Peyer's patch (tissue), 4 donors: ENCODE measurements at places on chromosomes 2 and 18.
A peak's percentile ranks its signal among the peaks of the same experiment; 100 is the strongest.

- DNase-seq: no peak
Observed at GRCh38 chr2:153235516-153235915, 243.0 kb downstream of the RPRM start.

DNA sequence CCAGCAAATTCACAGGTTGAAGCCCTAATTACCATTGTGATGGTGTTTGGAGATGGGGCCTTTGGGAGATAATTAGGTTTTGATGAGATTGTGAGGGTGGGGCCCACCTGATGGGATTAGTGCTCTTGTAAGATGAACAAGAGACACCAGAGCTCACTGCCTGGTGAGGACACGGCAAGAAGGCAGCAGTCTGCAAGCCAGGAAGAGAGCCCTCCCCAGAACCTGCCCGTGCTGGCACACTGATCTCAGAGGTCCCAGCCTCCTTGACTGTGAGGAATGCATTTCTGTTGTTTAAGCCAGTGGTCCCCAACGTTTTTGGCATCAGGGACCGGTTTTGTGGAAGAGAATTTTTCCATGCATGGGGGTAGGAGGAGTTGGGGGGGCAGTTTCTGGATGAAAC lies 240.7 kb downstream of the KLHL29 start:
- DNase-seq: no peak

DNA sequence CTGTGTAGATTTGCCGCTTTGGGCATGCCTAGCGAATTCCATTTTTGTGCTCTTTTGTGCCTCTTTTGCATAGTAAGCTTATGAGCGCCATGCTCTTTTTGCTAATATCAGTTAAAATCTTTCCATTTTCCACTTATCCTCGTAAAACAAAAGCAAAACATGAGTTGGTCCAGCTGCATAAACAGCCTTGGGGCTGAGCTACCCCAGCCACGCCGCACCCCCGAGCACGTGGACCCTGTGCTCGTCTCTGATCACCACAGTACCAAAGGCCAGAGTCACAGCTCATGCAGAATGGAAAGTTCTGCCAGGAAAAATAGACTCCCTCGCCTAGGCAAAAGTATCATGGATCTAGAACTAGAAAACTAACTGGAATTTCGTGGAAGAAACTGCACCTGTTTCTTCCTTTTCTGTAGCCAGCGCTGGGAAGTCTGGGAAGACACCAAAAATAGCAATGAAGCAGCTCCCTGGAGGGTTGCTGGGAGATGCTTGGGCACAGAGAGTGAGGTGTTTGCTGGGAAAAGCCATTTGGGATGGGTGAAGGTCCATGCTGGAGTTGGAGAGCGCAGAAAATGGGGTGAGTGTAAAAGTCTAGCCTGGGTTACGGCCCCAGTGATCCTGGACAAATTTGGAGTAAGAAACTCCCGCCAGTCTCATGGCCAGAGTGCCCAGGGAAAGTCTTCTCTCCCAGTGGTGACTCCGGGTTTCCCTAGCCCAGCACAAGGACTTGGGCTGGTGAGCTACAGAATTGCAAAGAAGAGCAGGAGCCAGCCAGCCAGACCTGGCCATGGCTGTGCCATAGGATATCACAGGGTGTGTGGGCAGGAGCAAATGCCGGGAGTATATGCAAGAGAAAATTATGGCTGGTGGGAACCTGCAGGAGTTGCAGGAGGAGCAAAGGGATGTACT lies 218.4 kb downstream of the GBX2 start:
- DNase-seq: no peak

DNA sequence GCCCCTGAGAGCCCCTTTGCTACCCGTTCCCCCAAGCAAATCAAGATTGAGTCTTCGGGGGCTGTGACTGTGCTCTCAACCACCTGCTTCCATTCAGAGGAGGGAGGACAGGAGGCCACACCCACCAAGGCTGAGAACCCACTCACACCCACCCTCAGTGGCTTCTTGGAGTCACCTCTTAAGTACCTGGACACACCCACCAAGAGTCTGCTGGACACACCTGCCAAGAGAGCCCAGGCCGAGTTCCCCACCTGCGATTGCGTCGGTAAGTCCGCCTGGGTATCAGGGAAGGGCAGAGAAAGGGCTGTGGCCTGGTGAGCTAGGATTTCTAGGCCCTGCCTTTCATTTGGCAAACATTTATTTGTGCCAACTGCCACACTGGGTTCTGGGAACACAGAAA lies 63.4 kb downstream of the TET3 start:
- no peak for DNase-seq

DNA sequence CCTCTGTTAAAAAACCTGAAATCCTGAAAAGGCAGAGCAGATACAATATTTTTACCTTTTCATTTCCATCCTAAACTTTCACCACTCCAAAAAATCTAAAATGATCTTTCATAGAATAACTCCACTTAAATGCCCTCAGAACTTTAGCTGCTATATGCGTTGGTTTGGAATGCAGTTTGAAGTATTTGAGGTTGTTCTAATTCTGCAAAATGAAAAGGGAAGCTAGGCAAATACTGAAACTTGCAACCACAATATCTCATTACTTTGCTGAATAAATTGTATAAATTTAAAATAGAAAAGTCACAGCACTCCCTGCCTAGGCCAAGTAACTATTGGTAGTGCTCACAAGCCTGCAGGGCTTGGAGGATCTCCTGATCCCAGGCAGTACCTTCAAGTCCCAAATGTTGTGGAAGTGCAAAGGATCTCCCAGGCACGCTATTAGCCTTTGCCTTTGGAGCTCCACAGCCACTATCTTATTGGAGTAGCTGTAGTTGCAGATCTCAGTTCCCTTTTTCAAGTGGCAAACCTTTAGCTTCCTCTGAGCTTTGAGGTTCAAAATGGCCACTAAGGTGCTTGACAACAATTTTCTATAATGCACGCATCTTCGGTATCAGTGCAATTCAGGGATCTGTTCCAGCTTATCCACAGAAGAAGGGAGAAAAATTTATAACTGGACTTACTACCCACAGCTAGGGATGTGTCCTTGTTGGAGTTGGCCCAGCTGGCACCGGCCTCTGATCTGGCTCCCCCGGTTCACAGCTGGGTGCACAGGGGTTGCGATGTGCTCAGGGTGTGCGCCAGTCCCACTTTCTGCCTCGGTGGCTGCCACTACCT lies 43.4 kb upstream of the ANKRD62 start:
- peak; percentile 61 for DNase-seq

DNA sequence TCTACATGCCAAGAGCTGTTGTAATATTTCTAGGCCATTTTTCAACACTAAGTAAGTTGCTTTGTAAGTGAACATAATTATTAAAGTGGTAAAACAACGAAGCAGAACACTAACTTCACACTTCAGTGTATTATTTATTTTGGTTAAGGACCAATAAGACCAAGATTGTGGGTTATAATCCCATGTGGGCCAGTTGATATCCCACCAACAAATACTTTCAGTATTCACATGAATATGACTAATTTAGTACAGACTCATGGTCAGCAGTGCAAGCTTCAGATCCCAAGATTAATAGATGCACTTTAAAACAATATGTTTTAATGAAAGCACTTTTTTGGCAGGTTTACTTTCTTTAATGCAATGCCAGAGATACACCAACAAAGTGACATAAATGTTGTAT lies 154.3 kb downstream of the LCLAT1 start:
- DNase-seq: no peak

DNA sequence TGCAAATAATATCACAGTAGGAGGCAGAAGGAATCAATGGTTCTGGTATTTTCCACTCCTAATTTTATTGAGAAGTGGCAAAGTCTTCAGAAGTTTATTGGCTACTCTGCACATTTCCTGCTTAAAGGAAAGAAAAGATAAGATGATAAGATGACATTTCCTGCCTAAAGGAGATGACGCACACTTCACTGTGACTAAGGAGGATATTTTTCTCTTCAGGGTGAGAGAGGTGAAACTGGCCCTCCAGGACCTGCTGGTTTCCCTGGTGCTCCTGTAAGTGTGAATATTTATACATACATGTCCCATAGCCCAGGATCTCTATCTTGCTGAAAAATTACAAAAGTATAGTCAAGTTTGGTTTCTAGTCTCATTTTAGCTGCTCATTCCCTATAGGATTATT lies 27.9 kb downstream of the COL3A1 start:
- no peak for DNase-seq

DNA sequence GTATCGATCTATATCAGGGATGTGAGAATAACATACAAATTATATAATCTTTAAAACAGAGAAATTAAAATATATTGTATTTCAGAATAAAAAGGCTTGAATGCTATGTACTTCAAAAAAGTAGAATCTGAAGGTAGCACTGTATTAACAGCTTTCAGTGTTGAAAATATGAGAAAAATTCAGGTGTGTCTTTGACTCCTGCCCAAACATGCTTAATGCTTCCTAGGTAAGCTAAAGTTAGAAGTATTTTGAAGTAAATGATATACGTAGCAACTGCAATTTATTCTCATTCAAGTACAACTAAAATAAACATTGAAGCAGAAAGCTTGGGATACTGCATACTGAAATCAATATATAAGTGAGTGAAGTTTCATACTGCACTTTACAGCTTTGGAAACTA lies 1082.0 kb upstream of the ACVR2A start:
- DNase-seq: no peak

DNA sequence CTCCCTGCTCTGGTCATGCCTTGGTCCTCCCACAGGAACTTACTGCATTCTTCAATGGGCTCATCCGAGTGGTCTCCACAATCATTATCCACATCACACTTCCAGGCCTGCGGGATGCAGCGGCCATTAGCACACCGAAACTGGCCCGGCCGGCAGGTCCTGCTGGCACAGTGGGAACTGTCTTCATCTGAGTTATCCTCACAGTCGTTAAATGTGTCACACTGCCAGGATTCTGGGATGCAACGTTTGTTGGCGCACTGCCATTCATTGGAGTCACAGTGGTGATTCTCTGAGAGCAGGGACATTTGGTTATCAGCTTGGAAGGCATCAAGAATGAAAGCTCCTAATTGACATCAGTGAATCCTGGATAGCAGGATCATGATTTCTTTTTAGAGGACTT lies 104.5 kb downstream of the DHRS9 start:
- DNase-seq: no peak

DNA sequence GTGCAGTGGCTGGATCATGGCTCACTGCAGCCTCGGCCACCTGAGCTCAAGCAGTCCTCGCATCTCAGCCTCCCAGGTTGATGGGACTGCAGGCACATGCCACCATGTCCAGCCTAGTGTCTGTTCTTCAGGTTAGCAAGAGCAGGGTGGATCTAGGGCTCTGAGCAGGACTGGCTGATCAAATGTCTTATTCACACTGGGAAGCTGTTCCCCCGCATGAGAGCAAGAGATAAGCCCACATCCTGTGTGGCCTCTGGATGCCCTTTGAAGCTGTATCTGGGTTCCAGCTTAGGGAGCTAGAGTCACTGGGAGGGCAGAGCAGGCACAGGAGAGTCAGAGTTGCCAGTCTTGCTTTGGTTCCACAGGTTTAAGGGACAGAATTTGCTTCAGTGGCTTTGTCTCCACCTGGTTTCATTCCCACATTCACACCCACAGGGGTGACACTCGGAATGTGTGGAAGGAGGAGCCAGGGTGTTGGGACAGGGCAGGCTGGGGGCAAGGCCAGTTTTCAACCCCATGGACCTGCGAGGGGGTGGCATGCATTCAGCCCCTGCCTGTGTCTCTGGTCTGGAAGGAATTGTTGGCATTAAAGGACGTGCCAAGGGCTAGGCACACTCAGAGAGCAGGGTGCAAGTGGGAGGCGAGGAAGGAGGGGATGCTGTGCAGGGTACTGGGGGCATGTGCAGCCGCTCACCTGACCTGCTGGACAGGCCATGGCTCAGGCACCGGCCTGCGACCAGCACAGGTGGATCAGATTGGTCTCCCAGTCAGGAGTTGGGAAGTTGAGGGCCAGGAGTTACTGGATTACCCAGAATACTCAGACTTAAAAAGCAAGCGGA lies 24.5 kb downstream of the PTPN18 start:
- no peak for DNase-seq

DNA sequence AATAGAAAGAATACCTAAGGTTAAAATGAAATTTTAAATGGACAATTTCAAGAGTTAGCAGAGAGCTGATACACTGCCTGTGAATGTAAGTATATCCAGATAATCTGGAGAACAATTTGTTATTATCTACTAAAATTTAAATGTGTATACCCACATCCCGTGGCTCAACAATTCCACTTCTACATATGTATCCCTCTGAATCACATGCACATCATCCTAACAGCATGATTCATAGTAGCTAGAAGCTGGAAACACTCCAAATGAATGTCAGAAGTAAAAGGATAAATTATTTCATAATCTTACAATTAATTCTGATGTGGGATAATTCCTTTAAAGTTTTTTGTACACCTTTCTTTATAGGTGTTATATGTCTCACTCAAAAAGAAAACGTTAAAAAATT lies 87.9 kb downstream of the CNTNAP5 start:
- no peak for DNase-seq

DNA sequence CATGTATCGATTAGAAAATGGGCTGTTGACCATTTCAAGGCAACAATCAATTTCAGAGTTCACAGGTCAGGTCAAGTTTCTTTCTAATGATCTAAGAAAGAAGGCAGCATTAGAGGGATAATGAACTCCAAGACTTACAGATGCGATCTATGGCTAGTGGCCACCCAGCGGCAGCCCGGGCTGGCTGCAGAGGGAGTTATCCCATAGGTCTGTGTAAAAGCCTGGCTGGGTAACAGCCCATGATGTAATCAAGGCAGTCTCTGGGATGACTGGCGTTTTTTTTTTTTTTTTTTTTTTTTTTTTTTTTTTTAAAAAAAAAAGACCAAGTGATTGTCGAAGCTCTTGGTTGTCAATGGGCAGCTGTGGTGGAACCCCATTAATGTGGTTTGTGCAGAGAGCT lies 171.1 kb upstream of the SKOR2 start:
- no peak for DNase-seq

- no peak for DNase-seq
Observed at GRCh38 chr2:199910338-199911051, 598 bp upstream of the C2orf69 start.

DNA sequence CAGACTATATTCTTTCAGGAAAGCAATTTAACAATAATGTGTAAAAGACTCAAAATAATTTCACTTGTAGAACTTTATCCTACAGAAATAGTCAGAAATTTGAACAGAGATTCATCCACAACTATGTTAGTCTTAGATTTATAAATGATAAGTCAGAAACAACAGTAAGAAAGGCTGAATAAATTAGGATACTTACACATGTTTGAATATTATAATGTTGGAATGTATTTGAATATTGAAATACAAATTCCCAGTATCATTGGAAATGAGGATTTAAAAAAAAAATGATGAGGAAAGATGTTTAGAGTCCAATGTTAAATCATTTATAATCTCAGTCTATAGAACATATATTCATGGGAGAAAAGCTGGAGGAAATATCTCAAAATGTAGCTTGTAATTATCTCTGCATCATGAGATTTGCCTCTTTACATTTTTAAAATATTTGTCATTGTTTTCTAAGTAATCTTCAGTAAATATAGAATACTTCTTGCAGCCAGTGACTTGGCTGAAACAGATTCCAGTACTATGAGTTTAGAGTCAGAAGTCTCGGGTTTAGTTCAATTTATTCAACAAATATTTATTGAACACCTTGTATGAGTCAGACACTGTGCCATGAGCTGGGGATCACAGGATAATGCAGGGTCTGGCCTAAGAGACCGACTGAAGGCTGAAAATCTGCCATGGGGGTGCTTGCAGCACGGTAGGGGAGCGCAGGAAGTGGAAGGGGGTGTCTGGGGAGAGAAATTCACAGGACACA lies 32.3 kb downstream of the CXCR4 start:
- DNase-seq: no peak
